Stimulated activated CD8-positive, alpha-beta memory T cell treated with anti-CD3 and anti-CD28 coated beads, Interleukin-4, amount 100 ng/mL, for 24 hours (primary cell): ENCODE measurements at places on chromosomes 2 and 18.

GRCh38 chr18:7415081-7415894, 151.8 kb upstream of the PTPRM start:
- DNase-seq = no peak

DNA sequence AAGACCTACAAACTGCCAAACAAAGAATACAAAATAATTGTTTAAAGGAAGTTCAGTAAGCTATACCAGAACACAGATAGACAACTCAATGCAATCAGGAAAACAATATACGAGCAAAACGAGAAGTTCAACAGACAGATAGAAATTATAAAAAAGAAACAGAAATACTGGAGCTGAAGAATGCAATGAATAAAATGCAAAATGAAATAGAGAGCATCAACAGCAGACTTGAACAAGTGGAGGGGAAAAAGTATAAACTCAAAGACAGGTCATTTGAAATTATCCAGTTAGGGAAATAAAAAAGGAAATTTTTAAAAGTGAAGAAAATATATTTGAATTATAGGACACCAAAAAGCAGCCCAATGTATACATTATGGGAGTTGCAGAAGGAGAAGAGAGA, 43.6 kb downstream of the MDH1 start:
- DNase-seq = no peak

DNA sequence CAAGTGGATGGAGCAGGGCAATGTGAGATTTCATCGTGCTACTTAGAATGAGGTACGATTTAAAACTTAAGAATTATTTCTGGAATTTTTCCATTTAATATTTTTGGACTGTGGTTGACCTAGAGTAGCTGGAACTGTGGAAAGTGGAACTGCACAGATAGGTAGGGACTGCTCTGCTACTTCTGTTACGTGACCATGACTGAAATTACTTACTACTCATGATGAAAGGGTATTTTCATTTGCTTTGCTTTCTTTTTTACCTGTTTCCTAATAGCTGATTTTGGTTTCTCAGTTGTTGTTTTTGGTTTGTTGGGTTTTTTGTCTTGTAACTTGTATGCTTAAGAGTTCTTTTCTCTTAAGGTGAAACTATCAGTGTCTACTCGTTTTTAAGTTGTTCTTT, 11.4 kb downstream of the UBE2E3 start:
- no peak for DNase-seq

GRCh38 chr2:205898744-205899143, 187.2 kb downstream of the INO80D start:
- no peak for DNase-seq

GRCh38 chr2:12061286-12062052, 315.0 kb downstream of the LPIN1 start:
- no peak for DNase-seq

DNA sequence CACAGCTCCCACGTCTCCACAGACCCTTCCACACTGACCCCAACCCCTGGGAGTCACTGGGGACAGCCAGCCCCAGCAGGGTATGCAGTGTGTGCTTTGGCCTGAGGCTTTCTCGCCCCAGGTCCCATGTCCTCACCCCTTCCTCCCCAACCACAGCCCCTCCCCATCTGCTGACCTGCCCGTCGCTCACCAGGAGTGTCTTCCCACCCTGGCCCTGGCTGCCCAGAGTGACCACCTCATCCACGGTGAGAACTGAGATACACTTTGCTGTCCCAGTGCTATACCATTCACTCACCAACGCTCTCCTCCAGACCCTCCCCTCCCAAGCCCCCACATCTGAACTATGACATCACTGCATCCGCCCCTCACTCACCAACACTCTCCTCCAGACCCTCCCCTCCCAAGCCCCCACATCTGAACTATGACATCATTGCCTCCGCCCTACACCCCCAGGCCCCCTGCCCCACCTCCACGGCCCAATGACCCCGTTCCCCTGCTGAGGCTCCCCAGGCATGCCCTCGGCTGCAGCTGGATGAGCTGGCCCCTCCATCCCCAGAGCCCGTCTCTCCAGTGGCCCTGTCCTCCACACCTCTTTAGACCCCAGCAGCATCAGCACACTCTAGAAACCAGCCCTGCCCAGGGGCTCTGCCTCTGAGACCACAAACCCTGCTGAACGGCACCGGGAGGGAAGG, 55.2 kb downstream of the ANKMY1 start:
- DNase-seq = no peak

- no peak for DNase-seq
Observed at GRCh38 chr2:221600388-221600787, 28.3 kb upstream of the EPHA4 start.

GRCh38 chr2:108257757-108258331, 18.1 kb downstream of the SULT1C3 start:
- no peak for DNase-seq

DNA sequence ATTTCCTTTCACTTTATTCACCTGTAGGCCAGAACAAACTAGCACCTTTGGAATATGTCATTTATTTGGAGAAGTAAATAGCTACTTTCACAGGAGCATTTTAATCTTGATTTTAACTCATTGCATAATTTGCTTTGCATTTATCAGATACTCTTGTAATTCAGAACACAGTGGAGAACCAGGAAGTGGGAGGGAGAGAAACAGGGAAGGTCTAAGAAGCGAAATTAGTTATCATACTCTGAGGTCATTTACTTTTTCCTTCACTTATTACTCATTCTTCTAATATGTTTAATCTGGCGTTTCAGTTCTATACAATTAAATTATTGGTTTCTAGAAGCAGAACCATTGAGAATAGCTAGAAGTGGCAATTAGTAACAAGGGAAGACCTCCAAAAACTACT, 20.7 kb downstream of the RBM44 start:
- DNase-seq = no peak

GRCh38 chr2:20050104-20050645, 1.3 kb downstream of the LAPTM4A start:
- DNase-seq = no peak

DNA sequence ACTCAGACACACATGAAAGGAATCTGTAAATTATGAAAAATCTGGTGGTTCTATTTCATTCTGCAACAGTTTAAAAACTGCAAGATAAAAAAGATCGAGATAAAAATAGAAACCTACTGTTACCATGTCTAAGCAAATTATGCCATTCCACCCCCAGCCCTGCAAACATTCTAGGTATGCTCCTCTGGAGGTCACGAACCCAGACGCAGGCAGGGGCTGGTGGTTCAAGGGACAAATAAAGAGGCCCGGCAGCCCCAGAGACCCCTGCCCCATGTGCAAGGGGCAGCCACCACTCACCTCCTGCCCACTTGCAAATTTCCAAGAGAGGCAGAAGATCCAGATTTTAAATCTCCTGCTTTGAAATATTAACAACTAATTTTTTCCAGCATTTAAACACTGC, 210.5 kb downstream of the ANAPC1 start:
- DNase-seq = no peak

DNA sequence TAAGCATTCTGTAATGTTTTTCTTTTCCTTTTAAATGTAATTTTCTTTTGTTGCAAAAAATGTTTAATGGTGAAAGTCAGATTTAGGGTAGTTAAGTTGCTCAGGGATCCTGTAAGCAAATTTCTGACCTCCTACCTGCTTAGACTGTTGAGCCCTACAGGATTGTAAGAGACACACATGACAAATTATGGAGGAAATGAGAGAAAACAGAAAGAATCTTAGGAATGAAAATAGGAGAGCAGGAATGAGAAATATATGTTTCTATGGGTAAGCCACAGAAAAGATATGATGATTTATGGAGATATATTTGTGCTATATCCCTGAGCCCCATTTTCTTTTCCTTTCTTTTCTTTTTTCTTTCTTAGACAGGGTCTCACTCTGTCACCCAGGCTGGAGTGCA, 28.3 kb downstream of the CYBRD1 start:
- DNase-seq = no peak

GRCh38 chr2:126662621-126663020, 6.7 kb downstream of the GYPC start:
- DNase-seq = no peak

DNA sequence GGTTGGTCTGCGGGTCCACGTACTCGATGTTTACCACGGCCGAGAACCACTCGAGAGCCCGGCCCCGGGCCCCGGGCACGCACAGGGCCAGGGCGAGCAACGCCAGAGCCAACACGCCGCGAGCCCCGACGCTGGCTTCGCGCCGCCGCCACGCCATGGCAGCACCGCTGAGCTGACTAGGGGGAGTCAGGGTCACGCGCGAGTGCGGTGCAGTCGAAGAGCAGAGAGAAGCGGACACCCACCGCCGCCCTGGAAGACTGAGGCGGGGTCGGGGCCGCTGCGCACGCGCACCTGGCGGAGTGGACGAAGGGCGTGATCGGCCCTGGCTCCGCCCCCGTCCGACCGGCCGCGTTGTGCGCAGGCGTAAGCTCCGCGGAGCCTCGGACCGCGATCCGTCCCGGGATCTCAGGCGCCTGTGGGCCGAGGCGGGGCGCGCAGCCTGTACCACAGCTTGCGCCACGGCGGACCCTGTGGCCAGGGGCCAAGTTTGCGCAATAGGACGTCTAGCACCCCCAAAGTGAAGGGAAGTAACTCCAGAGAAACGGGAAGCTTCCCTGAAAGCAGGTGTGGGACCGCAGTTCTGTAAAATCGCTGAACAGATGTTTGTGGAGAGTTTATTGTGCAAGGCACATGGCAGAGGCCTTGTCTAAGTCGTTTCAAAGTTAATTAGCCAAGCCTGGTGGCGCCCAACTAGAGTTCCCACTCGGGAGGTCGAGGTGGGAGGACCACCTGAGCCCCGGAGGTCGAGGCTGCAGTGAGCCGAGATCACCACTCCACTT, at the start of gene RNF149:
TSS of gene RNF149 (minus strand) at position 270 of the 779 bp plus-strand sequence. CDS start at position 157, 113 bp downstream.
- peak; percentile 89 for DNase-seq

DNA sequence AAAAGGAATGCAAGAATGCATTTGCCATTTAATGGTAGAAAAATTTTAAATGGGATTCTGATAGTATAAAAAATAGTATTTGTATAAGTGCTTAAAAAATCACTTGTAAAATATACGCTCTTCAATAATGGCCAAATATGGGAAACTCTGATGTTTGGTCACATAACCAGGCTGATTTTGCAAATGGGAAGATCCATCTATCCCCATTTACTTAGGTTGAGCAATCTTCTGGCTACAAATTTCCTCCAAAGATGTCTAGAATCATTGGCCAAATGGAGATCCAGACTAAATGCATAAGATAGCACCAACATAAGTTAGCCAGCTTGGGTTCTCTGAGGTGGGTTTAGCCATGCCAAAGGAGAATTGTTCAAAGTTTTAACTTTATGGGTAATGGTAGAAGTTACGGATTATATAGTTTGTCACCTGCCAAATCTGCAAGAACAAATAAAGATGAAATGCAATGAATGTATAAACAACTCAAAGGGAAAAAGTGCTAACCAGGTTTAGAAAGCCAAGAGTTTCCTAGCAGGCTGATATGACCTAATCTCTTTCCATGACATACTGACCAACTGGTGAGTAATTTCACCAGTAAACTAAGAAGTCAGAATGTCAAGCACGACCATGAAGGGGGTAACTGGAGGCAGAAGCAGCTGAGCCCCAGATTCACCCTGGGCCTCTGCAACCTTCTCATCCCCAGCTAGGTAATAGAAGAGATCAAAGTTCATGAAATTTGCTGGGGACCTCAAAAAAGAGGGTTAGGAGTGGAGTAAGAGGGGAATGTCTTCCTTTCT, 10.0 kb downstream of the RHOB start:
- no peak for DNase-seq

DNA sequence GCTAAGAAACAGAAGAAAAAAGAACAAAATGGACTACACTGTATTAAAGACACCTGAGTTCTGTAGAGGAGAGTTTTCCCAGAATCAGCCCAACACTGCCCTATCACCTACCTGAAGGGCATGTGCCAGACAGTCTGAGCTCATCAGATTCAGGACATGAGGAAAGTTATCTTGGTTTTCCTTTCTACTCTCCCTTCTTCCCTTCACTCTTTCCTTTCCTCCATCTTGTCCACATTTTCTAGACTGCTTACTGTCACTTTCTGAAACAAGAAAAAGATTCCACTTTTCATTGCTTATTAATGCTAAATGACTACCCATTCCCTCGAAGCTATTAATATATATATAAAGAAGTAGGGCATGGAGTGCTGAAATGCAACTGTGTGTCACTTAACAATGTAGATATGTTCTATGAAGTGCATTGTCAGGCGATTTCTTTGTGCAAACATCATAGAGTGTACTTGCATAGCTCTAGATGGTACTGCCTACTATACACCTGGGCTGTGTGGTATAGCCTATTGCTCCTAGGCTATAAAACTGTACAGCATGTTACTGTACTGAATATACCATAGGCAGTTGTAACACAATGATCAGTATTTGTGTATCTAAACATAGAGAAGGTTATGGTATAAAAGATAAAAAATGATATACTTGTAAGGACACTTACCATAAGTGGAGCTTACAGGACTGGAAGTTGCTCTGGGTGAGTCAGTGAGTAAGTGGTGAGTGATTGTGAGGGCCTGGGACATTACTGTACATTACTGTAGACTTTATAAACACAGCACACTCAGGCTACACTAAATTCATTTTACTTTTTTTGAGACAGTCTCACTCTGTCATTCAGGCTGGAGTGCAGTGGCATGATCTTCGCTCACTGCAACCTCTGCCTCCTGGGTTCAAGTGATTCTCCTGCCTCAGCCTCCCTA, 145.5 kb upstream of the ITGA6 start:
- DNase-seq = no peak

DNA sequence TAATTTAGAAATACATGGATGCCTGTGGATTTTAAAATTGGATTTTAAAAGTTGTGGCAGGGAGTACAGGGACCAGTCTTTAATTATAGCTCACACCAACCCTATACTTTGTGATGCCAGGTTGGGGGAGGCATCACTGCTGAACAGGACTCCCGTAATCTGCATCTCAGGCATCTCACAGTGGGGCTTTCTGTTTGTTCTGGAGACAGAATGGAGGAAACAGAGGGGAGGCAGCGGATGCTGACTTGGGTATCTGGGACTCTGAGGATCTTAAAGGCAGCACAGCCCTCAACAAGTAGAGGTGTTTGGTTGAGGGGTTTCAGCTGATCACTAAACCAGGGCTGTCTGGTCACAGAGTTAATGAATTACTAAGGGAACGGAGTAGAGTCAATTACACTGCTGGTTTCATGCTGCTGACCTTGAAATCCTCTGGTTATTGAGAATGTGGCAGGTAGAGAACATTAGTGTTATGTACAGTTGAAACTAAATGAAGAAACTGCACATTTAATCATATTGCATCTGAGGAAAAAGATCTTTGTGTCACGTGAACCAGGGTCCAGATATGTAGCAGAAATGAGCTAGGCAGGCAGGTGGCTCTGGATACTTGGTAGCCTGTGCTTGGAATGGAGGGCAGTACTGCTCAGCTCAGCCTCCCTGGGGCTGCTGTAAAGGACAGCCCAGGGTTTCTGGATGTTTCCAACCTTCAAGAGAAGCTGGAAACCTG, 40.3 kb downstream of the FHOD3 start:
- DNase-seq = no peak

DNA sequence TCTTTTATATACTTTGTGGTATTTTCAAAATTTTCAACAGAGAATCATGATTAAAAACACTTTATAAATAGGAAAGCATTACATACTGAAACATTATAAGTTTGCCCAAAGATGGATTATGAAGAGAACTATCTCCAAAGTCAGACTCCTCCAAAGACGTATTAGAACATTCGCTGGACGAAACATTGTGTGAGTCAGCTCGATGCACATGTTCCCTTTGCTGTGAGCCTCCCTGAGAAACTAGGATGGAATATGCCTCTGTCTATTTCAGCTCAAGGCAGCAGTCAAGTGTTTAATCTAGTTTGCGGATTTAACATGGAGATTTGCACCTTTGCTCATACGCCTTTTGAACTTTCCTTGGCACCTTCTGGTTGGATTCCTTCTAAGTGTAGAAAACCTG, 92.2 kb upstream of the NCKAP5 start:
- no peak for DNase-seq
